HTR-8/SVneo (cell line): ENCODE measurements at places on chromosomes 4 and X.

GRCh38 chr4:83276299-83277040 lies 8.1 kb downstream of the COQ2 start:
- no peak for DNase-seq

- no peak for DNase-seq
These were observed 28.4 kb downstream of the BOD1L1 start for GRCh38 chr4:13599159-13599558.

DNA sequence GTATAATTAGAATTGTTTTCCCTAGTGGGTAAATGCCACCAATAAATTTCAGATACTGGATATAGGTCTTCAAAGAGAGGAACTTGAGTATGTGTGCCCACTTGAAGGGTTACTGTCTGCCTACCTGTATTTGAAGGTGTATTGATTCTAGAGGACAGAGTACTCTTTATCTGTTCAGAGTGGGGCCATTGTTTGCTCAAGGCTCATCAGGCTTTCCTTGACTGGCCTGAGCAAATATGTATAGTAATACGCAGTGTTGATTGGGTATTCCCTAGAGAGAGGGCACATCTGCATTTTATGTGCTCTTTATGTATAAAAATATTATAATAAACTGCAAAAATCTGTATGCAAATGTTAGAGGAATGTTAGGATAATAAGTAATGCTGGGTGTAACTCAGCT lies 23.7 kb downstream of the RP2 start:
- DNase-seq: no peak

- no peak for DNase-seq
These were observed 929.1 kb downstream of the RAB28 start for GRCh38 chr4:12555011-12555410.

DNA sequence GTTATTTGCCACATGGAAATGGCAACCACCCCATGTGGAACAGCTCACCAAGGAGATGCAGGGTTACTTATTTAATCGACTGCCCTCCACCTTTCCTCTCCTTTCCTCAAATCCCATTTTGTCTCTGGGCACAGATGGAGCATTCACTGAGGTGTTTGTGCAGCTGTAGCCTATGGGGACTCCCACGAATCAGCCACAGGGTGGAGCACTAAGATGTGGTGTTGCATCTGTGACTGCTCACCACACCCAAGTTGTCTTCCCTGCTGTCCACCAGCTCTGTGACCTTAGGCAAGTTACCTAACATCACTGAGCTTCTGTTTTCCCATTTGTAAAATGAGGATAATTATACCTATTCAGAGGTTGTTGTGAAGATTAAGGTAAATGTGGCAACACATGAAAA lies 252.4 kb upstream of the CPEB2 start:
- no peak for DNase-seq

GRCh38 chrX:113962343-113962742 lies 621.5 kb upstream of the HTR2C start:
- no peak for DNase-seq

GRCh38 chrX:39449352-39449751 lies 648.1 kb downstream of the MID1IP1 start:
- DNase-seq: no peak

GRCh38 chrX:80334583-80334982 lies 85.7 kb upstream of the TENT5D start:
- DNase-seq: no peak

GRCh38 chr4:48046059-48046458 lies 29.5 kb downstream of the NIPAL1 start:
- DNase-seq: no peak

GRCh38 chr4:8001564-8002355 lies 62.1 kb upstream of the AFAP1 start:
- DNase-seq: no peak

DNA sequence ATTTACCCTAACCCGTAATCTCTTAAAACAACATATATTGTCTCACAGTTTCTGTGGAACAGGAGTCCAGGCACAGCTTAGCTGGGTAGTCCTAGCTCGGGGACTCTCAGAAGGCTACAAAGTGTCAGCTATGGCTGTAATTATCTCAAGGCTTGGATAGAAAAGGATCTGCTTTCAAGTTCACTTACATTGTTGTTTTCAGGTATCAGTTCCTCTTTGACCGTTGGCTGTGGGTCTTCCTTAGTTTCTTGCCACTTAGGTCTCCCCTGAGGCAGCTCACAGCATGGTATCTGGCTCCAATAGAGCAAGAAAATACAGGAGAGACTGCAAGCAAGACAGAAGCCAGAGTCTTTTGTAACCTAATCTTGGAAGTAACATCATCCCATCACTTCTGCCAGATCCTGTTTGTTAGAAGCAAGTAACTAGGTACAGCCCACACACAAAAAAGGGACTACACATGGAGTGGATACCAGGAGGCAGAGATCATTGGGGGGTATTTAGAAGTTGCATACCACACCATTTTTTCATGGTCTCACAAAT lies 137.0 kb downstream of the MAGEB5 start:
- DNase-seq: no peak

GRCh38 chr4:1783015-1783414 lies 10.1 kb upstream of the FGFR3 start:
- DNase-seq: no peak

GRCh38 chr4:85613901-85614300 lies 139.0 kb downstream of the ARHGAP24 start:
- no peak for DNase-seq

- no peak for DNase-seq
These were observed 1.7 kb upstream of the DCTD start for GRCh38 chr4:182918791-182919302.

GRCh38 chr4:835148-836002 lies 9.4 kb upstream of the CPLX1 start:
- DNase-seq: no peak

DNA sequence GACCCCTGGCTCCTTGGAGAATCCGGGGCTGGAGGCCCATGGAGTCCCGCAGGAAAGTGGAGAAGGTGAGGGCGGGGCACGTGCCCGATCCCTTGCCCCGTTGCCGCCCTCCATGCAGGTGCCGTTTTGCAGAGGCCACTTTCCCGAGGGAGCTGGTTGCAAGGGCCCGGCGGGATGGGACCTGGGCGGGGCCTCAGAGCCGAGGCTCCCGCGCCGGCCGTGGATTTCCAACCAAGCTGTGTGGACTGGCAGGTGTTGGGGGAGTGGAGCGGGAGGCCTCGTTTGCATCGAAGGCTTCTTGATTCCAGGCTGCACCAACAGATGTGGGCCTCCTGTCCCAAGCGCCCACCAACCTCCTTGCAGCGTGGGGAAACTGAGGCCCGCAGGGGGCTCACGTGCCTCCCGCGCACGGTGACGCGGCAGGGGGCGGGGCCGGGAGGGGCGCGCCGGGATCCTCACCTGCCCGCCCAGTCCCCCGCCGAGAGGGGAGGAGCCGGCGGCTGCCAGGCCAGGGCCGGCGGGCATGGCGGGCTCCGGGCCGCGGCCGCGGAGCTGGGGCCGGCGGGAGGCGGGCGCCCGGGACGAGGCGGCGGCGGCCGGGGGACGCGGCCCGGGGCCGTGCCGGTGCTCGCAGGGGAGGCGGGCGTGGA lies 24.9 kb downstream of the SH3BP2 start:
- no peak for DNase-seq

DNA sequence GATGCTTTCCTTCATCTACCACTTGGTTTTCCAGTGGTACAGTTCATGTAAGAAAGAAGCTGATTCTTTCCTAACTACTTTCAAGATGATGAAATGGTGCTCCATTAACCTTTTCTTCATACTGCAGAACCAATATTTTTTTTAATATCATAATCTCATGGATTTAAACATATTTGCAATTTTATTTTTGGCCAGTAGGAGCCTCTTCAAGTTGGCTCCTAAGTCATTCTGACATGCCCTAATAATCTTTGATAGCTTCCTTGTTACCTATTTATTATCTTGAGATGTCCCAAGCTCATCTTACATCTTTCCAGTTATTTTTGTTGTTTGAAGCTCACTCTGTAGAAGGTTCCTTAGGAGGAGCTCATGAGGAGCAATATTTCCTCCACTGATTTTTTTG lies 170.2 kb downstream of the APBB2 start:
- DNase-seq: no peak

- no peak for DNase-seq
These were observed 112.0 kb downstream of the HHIP start for GRCh38 chr4:144757969-144758368.

DNA sequence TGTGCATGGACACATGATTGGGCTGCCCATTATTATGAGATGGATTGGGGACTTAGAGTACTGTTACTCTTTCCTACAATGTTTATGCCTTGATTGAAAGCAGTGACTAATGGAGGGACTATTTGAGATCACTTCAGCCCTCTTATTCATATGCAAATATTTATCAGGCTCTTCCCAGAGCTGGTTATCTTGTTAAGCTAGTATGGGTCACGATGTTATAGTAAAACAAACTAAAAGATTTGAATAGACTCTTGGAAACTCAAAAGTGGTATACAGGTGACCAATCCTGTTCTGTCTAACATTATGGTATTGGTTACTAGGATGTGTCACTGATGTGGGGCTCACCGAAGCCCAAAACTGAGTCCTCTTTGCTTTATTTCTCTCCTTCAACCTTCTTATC lies 306.2 kb upstream of the CASK start:
- DNase-seq: no peak

- no peak for DNase-seq
These were observed 121.8 kb downstream of the TSPAN5 start for GRCh38 chr4:98536631-98537030.

DNA sequence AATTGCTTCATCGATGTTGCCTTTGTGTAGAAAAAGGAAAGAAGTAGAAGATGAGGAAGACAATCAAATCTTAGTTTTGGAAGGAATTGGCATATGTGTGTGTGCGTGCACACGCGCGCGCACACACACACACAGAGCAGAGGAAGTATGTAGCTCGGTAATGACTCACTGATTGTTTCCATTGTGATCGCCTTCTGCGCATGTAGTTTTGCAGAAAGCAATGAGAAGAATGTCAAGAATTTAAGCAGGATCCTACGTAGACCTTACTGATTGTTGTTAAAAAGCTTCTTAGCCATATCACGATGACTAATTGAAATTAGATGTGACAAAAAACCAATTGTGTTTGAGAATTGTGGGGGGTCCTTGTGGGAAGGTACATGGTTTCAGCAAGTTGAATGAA lies 12.8 kb upstream of the LIMCH1 start:
- peak; percentile 73 for DNase-seq

GRCh38 chr4:122500852-122501501 lies 44.5 kb upstream of the IL2 start:
- no peak for DNase-seq

- no peak for DNase-seq
These were observed 41.8 kb downstream of the RPS6KA3 start for GRCh38 chrX:20224814-20225487.

- peak; percentile 51 for DNase-seq
These were observed 31.6 kb upstream of the C1QTNF7 start for GRCh38 chr4:15396157-15396800.

DNA sequence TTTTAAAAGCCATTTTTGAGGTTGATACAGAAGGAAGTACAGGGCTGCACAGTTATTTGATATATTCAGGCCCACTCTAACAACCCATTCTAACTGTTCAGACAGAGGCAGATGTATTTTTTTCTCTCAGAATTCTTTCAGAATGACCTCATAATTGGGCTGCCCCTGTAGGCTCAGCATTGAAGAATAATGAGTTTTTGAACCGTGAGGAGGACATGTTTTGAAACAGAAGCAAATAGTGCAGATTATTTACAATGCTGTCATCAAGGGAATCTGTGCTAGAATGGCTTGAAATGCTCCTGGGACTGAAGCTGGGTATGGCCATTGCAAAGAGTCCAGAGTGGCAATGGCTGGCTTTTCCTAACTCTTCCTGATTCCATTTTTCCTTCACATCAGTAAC lies 158.1 kb downstream of the SOX3 start:
- no peak for DNase-seq

- no peak for DNase-seq
These were observed 129.2 kb upstream of the ETNPPL start for GRCh38 chr4:108891896-108892590.
